Activated naive CD4-positive, alpha-beta T cell treated with Interleukin-2 at 50 U/mL for 16 hours (primary cell): ENCODE measurements at places on chromosomes 1 and 21.
A peak's percentile ranks its signal among the peaks of the same experiment; 100 is the strongest.

DNA sequence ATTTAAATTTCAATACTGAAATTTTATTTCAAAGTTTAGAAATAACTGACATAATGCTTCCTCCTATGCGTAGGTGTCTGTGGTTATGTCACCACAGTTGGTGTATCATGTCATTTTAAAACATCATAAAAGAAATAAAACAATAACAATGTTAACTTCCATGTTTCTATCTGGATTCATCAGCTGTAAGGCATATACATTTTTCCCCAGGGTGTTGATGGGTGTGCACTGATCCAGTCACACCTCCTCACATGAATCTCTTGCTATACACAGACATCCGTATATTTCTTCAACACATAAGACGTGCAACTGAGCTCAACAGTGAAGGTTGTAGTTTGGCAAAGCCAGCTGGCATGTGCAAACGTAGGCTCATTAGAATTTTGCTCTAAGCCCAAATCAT is 6.2 kb downstream of the KCNA3 start:
- no peak for DNase-seq

DNA sequence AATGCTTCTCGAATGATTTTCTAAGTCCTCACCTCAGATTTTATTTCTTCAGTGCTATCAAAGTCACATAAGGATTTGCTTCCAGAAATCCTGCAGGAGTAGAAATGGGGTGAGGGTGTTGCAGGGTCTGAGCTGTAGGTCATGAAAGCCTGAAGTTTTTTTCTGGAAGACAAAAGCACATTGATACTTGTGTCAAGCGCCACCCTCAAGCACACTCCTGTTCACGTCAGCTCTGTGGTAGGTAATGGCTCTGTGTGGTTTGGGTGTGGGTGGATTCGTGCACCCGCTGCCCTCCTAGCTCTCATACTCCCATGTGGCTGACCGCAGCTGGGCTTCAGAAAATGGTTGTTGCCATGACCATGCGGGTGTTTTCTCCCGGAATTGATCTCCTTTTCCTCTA is 39.9 kb downstream of the AKNAD1 start:
- no peak for DNase-seq

DNA sequence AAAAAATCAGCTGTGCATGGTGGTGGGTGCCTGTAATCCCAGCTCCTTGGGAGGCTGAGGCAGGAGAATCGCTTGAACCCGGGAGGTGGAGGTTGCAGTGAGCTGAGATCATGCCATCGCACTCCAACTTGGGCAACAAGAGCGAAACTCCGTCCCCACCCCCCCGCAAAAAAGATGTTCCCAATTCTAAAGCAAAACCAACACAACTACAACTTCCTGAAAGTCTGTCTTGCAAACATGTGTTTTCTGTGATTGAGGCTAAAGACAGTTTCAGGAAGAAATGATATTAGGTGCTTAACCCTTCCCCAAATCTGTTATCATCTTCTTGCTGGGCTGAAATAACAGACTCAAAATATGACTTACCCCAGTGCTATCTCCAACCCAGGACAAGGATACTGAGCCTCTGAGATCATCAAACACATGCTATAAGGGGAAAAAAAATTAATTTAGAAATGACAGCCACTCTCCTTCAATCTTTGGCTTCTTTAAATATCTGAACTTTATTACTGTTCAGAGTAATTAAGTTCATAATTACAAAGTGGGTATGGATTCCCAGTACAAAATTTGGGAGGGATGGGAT is 28.5 kb downstream of the SORT1 start:
- no peak for DNase-seq

DNA sequence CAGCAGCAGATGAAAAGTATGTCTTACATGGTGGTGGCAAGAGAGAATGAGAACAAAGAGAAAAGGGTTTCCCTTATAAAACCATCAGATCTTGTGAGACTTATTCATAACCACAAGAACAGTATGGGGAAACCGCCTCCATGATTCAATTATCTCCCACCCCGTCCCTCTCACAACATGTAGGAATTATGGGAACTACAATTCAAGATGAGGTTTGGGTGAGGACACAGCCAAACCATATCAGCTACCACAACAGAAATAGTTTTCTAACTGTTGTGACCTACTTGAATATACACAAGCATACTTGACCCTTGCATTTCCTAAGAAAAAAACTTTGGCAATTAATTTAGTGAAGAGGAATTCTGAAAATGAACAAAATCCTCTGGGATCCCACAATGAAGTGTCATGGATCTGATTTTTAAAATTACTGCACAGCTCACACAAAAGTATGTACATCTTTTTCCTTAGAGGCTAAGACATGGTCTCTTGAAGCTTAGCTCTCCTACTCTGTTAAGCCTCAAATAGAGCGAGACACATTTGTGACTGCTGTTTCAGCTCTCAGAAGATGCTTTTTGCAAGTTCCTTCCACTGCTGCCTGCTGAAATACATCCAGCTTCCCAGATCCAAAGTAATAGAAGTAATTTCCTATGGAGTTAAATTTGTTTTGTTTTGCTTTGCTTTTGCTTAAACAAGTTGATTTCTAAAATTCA is 265.8 kb downstream of the DPYD start:
- no peak for DNase-seq

GRCh38 chr1:228812961-228813360 is 77.7 kb downstream of the RHOU start:
- DNase-seq: no peak

- DNase-seq: no peak
Measured at GRCh38 chr1:173507205-173507846, 30.2 kb downstream of the PRDX6 start.

DNA sequence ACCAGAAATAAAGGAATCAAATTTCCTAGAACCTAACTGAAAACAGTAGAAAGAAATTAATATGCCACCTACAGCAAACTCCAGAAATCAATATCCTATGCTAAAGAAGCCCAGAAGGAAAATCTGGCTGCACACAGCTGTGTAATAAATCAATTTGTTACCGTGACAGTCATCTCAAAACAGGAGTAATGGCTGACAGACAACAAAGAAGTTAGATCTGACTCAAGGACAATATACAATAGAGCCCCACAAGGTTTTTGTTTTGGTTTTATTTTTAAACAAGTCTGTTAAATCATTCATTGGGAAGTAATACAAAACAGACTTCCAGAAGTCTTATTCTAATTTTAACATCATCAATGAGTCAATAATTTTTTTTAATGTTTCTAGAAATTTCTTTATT is 168.4 kb downstream of the RERE start:
- DNase-seq: no peak

DNA sequence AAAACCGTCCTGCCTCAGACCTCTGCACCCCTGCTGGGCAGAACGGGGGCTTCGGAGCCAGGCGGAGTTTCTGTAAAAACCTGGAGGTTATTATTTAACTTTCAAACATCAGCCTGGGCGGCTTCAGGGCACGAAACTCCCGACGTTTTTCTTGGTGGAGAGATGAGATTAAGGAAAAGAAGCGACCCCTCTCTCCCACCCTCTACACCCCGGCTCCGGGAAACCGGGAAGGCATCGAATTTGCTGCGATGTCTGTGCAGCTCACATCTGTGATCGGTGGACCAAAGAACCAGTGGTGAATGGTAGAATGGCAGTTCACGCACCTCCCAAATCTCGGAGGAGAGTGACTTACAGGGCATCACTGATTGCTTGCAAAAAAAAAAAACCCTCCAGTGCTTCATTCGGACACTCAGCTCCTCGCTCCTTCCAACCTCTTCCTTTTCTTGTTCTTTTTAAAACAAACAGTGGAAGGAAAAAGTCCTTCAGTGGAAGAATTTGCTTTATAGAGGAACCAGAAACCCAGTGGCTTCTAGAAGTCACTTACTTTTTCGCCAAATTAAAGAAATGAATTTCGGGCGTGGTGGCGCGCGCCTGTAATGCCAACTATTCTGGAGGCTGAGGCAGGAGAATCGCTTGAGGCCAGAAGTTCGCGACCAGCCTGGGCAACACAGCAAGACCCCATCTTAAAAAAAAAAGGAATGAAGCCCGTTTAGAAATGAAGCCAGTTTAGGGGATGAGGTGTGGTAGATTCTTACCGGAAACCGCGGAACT is 884 bp downstream of the PHACTR4 start:
- DNase-seq: peak; percentile 24

GRCh38 chr1:7008331-7008730 is 223.1 kb downstream of the CAMTA1 start:
- no peak for DNase-seq

- peak; percentile 89 for DNase-seq
Measured at GRCh38 chr1:9823943-9824701, at the start of gene CLSTN1. TSS of gene CLSTN1 (minus strand) at chr1:9823965. CDS start at chr1:9823733, 232 bp downstream.

- DNase-seq: no peak
Measured at GRCh38 chr1:84370831-84371394, 27.4 kb upstream of the DNASE2B start.
